ENCODE measurements at places on chromosomes 16 and 17.

DNA sequence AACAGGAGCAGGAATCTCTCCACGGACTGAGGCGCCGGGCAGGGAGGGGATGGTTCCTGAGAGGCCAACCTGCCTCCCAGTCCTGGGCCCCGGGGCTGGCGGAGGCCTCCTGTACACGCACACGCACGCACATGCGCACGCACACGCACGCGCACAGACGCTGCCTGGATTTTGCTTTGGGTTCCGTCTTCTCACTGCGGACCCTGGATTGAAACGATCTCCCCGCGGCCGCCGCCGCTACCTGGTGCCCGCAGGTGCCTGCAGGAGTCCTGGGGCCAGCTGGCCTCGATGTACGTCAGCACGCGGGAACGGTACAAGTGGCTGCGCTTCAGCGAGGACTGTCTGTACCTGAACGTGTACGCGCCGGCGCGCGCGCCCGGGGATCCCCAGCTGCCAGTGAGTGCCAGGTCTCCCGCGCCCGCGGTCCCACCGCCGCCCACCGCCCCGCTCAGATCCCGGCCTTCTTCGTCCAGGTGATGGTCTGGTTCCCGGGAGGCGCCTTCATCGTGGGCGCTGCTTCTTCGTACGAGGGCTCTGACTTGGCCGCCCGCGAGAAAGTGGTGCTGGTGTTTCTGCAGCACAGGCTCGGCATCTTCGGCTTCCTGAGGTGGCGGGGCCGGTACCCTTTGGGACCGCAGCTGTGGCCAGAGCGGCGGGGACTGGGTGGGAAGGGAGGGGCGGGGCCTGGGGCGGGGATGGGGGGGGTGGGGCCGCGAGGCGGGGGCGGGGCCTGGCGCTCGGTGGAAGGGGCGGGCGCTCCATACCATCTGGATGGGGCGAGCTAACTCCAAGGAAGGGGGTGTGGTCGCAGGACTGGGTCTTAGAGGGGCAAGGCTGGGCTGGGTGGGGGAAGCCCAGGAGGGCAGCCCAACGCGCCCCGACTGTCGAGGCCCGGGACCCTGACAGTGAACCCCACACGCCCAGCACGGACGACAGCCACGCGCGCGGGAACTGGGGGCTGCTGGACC is 12.3 kb downstream of the CES4A start:
- DNase-seq = no peak

GRCh38 chr17:82881900-82882714 is 42.3 kb upstream of the ZNF750 start:
- DNase-seq = peak; percentile 74

DNA sequence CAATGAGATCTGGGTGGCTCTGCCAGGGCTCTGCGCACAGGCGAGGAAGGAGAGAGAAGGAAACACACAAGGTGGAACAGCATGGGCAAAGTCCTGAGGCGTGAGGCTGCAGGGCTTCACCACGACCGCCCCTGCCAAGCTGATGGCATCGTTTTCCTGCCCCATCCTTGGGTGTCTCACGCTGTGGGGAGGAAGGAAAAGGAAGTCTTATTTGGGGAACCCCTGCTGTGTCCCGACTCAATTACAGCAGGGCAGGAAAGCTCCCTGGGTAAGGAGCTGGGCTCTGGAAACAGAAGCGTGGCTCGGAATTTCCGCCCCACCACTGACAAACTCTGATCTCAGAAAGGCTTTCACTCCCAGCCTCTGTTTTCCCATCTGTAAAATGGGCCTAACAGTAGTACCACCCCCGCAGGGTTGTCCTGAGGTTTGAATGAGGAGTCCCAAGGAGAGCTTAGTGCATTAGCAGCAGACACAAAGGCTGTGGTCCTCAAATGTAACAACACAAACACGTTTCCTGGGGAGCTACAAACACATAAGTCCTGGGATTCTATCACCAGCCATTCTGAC is 3.2 kb upstream of the CDH5 start:
- DNase-seq = no peak

- DNase-seq = no peak
These were observed 1.3 kb downstream of the SLC26A11 start for GRCh38 chr17:80221351-80222105.

GRCh38 chr17:4327606-4328005 is 38.9 kb downstream of the UBE2G1 start:
- DNase-seq = no peak

Measured in HepG2 (cell line).